ENCODE measurements at places on chromosomes 2 and 18.

GRCh38 chr2:48715956-48716355 lies 39.6 kb downstream of the LHCGR start:
- DNase-seq = no peak

- no peak for DNase-seq
Observed at GRCh38 chr2:165196411-165196810, 7.4 kb downstream of the SCN3A start.

DNA sequence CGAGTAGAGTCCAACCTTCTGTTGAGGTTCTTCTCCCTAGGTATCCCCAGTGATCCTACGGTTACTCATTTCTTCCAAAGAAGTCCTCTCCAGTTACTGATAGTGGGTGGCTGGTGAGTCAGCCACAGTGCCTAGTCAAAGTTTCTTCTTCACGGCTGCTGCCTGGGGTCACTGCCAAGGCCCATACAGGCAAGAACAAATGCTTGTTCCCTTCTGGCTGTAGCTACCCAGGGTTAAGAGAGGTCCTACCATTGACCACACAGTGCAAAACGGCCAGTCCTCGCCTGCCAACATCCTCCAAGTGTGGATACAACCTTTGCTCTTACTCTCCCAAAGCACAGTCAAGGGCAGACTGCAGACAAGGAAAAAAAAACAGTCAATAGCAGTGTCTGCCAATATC lies 2.9 kb upstream of the PTPN4 start:
- DNase-seq = no peak

DNA sequence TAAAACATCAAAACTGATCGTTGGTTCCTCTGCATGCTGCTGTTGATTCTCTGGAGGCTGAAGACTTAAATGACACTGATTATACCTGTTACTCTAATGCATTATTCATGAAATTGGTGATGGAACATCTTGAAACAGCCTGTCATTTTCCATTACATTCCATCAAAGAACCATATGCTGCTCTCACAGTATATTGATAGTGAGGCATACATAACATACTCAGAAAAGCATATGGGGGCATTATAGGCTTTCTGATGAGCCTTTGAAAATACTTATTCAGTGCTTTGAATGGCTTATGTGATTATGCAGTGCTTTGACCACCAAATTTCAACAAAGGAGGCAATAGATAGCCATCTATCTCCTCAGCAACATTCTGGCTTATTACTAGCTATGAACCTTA lies 392.1 kb downstream of the CDH19 start:
- no peak for DNase-seq

DNA sequence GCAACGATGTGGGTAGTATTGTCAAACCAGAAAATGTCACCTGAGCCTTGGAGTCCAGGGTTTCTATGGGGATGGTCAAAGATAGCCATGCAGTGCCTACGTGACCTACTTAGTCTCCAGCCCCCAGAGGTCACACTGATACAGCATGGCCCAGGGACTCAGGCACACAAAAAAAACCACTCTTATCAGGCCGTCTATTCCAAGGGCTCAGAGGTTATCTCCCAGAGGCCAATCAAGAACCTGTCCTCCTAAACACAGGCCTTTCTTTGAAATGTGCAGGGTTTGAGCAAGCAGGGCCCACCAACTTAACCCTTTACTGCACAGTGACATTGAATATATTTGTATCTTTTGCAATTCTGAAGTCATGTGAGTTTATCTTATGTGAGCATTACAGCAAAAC lies 82.7 kb downstream of the MRO start:
- DNase-seq = no peak

DNA sequence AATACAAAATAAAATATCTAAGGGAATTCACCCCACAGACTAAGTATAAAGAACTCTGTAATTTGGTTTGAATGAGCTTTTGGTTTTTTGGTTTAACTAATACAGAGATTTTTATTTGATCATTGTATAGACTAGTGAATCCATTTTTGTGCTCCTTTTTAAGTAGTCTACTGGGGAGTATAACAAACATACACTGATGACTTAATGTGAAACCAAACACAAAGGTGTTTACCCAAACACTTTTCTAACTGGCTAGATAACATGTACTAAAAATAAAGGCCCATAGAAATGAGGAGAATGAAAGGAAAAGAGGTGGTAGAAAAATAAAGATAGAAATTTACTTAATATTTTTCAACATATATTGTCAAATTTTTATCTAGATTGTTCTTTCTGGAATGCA lies 146.0 kb downstream of the NRXN1 start:
- no peak for DNase-seq

GRCh38 chr2:33788044-33788443 lies 188.9 kb upstream of the FAM98A start:
- DNase-seq = no peak

- DNase-seq = no peak
Observed at GRCh38 chr2:172698041-172698863, 37.4 kb upstream of the RAPGEF4 start.

GRCh38 chr2:204268458-204268857 lies 276.8 kb upstream of the PARD3B start:
- peak; percentile 63 for DNase-seq

DNA sequence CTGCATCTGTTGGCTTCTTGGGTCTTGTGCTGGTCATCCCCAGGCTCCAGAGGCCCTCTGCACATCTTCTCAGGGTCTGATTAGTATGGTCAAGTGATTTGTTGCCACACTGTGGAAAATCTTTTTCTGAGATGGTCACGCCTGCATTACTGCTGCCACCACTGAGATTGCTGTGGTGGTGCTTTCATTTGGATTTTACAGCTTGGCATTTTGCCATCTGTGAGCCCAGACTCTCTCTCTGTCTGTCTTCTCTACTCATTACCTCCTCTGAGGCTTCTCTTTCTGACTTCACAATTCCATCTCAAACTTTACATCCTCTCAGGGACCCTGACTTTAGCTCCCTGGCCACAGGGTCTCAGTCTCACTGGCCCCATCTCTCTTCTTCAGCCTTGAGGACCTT lies 154.6 kb downstream of the LRRTM1 start:
- no peak for DNase-seq

- DNase-seq = no peak
Observed at GRCh38 chr2:105081006-105081601, 43.2 kb downstream of the MRPS9 start.

Measured in NCI-H1092 (cell line).